Nucleus accumbens (tissue), 56 donors: ENCODE measurements at places on chromosomes 3 and 15.
A peak's percentile ranks its signal among the peaks of the same experiment; 100 is the strongest.

DNA sequence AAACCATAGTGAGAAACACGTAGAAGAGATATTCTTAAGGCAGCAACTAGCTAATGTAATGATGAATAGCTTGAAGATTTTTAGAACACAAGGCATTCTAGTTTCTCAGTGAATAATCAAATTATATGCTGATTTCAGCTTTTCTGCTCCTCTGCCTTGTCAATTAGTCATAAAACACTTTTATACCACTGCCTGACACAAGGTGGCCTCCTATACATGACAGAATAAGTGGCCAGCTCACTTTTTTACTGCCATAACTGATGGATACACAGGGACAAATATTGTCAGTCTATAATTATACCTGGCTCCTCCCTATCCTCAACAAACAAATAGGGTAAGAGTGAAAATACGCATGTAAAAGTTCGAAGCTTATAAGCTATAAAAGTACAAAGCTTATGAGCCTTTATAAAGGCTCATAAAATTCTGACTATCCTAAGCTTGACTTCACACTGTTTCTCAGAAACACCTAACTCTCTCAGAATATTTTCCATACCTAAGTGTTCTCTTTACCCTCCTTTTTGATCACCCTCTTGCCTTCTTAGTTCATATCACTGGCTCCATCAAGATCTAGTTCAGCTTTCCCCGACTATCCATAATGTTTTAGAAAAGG lies 81.6 kb downstream of the HERC1 start:
- no peak for DNase-seq

- no peak for DNase-seq
Observed at GRCh38 chr3:172288651-172289050, 159.6 kb downstream of the GHSR start.

DNA sequence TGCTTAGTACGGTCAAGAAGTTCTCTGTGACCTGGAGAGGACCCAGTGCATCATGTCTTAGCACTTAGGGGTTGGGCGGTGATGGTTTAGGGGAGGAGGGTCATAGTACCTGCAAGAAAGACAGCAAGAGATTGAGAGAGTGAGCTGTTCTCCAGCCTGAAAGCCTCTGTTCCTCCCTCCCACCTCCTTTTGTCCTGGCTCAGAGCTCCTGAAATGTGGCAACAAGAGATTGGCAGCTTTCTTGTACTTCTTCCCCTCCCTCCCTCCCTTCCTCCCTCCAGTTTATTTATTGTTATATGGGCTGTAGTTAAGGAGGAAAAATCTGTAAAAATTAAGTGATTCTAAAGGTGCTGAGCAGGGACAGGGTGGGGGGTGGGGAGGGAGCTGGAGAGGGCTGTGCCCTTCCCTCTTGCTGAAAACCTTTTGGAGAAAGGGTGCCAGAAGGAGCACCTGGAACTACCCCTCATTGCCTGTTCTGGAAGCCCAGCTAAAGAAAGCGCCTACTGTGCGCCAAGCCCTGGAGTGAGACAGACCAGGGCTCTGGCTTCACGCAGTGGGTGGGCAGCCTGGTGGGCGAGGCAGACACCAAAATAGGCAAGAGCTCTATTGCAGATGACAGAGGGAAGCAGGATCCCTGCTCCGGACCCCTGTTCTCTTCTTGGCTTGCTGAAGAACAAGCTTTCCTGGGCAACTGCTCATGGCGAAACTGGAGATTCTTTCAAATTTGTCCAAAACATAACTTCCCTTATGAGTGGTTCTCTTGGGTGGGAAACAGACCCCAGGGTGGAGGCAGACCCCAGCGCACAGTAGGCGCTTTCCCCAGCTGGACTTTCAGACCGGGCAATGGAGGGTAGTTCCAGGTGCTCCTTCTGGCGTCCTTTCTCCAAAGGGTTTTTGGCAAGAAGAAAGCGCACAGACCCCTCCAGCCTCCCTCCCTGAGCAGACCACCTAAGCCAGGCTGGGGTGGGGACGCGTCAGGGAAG lies 35.6 kb downstream of the LINGO1 start:
- no peak for DNase-seq

GRCh38 chr15:79970624-79971434 lies at the start of gene BCL2A1:
TSS of gene BCL2A1 (minus strand) at chr15:79971196. CDS start at chr15:79971119, 77 bp downstream.
- no peak for DNase-seq

- DNase-seq: no peak
Observed at GRCh38 chr3:134638385-134639030, 12.3 kb downstream of the KY start.

DNA sequence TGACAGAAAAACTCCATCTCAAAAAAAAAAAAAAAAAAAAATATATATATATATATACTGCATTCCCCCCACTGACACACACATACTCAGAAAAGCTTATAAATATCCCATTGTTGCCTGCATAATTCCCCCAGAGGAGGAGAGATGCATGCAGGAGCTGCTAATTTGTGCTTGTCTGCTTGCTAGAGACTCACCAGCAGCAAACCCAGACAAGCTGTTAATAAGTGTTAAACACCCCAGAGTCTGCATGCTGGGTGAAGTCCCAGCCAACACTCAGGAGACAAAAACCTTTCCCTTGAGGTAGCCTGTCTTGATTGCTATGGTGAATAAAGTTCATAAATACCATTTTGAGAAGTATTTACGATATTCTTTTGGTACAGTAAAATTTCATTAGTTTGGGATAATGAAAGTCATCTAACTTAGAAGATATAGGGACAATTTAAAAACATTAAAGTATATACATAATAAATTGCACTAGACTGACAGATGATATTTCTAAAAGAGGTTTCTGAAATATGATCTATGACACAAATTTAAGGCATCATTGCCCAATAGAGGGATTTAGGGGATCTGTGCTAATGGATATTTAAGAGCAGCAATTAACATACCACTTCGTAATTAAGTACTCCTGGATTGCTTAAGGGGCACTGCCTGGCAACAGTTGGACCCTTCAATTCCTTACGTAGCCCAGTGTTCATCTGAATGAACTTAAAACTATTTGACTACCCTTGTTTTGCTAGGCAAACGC lies 400.0 kb upstream of the C2CD4B start:
- DNase-seq: no peak

- no peak for DNase-seq
Observed at GRCh38 chr15:55802600-55803376, 59.8 kb upstream of the PRTG start.

- no peak for DNase-seq
Observed at GRCh38 chr3:9253327-9253726, 3.9 kb upstream of the SRGAP3 start.

DNA sequence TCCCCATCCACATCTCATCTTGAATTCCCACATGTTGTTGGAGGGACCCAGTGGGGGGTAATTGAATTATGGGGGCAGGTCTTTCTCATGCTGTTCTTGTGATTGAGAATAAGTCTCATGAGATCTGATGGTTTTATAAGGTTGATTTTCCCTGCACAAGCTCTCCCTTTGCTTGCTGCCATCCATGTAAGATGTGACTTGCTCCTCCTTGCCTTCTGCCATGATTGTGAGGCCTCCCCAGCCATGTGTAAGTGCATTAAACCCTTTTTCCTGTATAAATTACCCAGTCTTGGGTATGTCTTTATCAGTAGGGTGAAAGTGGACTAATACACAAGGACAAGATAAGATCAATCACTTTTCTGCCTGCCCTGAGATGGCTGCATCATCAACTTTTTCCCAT lies 5.8 kb upstream of the CCK start:
- DNase-seq: no peak

DNA sequence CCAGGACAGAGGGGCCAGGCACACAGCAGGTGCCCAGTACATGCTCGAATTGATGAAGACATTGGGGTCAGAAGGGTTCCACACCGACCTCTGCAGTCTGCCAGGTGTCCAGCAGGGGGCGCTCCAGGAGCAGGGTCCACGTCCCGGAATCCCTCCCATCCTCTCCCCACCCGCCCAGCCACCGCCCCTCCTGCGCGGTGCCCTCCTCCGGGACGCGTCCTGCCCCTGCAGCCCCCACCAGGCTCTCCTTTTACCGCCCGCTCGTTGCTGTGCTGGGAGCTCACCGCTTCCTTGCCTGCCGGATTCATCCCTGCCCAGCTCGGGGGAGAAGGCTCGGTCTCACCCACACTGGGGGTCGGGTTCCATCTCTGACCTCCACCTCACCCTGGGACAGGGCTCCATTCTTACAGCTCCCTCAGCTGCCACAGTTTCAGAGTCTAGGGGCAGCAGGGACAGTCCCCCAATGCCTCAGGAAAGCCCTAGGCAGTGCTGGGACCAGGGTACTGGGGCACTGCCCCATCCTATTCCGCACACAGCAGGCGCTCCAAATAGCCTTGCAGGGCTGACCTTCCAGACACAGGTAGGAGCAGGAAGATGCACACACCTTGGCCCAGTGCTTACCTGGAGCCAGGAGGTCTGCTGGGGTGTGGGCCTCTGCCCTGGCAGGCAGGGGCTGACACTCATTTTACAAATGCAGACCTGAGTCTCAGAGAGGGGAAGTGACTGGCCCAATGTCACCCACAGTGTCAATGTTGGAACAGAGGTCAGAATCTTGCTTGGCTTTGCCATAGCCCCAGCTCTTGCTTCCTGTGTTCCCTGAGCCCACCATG lies 31.0 kb downstream of the GRIP2 start:
- no peak for DNase-seq

DNA sequence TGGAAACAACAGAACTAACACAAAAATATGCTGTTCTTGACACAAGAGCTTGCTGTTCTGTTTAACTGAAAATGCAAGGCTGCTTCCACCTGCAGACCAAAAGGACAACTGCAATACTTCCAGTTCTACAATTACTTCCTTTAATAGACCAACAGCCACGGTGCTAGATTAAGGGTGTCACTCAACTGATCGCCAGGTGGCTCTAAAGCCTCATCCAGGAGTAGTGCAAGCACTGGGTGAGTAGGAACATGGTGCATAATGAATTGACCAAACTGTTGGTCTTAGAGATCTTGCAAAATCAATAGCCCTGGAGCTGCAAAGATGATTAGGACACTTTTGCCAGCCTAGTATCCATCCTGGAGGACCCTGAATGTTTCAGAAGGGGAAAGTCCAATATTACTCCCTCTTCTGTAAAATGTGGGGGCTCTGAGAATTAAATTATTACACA lies 3.6 kb upstream of the CLDN16 start:
- no peak for DNase-seq

- no peak for DNase-seq
Observed at GRCh38 chr3:183307749-183308148, 54.7 kb downstream of the B3GNT5 start.

DNA sequence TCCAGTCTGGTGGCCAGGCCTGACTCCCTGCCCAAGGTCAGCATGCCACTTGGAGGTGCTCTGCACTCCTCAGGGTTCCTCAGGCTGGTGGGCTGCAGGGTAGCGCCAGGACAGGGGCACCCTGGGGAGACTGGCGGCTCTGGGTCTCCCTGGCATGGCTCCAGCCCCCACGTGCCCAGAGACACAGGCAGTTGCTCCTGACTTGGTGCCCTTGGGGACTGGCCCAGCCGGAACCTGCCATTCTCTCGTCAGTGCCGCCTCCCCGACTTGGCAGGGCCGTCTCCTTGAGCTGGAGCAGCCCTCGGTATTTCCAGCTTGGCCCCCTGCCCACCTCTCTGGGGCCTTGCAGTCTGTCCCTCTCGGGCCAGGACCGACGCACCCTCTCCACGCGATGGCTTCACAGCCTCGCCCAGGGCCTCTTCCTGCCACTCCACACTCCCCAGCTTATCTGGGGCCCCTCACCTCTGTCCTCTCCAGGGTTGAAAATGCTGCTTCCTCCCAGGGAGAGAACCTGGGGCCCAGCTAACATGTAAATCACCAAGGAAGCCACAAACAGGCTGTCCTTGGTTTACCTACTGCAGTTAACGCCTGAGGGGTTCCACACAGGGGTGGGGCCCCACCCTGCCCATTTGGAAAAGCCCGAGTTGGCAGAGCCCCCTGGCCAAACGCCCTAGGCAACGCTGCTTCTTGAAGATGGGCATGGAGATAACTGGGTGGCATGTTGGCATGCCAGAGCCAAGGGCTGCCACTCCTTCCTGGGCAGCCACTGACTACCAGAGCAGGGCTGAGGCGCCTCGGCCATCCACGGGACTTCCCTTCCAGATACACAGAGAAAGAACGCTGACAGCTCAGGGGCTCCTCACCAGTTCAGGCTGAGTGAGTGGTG lies 61.4 kb downstream of the SMAD6 start:
- peak; percentile 19 for DNase-seq

DNA sequence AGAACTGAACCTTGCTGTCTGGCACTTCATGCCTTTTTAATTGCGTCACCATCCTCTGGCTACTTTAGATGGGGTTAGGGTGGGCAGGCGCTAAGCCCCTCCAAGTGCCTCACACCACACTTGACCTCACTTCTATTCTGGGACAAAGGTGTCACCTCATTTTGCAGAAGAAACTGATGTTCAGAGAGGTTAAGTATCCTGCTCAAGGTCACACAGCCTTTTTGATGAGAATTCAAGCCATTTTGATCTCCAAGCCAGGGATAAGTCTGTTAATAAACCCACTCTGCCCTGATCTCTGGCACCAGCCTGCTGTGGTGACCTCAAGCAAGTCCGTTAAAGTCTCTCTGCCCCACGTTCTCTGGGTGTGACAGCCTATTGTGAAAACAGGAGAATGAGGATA lies 58.8 kb upstream of the PRR23C start:
- no peak for DNase-seq

DNA sequence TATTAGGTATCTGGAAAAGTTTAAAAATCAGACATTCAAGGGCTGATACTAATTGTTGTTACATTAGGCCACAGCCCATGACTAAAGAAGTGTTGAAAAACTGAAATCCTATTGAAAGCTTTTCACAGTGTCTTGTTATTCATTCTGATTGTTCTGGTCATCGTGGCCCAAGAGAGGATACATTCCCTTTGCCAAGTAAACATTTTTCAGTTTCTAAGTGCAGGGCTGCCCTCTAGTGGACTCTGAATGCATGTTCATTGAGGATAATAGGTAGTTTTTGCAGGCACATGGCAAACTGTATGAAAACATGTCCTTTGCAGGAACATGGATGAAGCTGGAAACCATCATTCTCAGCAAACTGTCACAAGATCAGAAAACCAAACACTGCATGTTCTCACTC lies 181.1 kb downstream of the MYRIP start:
- no peak for DNase-seq

DNA sequence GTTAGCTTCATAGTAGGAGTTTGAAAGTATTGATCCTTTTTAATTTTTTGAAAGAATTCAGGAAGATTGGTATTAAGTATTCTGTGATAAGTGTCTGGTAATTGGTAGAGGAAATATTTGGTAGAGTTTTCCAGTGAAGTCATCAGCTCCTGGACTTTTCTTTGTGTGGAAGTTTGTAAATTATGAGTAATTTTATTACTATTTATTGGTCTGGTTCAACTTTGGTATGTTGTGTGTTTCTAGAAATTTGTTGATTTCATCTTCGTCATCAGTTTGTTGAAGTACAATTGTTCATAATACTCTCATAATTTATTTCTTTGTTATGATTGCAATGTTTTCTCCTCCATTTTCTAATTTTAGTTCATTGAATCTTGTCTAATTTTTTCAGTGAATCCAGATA lies 832.0 kb downstream of the OTOL1 start:
- DNase-seq: no peak
